T-helper 1 cell (primary cell): ENCODE measurements at places on chromosomes 12 and 14.
A peak's percentile ranks its signal among the peaks of the same experiment; 100 is the strongest.

GRCh38 chr14:104966981-104967385, 11.2 kb downstream of the AHNAK2 start:
- DNase-seq = no peak

GRCh38 chr14:92785667-92786426, 8.3 kb upstream of the GOLGA5 start:
- no peak for DNase-seq

- DNase-seq = no peak
These were observed 59.7 kb downstream of the RASSF3 start for GRCh38 chr12:64670019-64670418.

- no peak for DNase-seq
These were observed 197.0 kb downstream of the ERC1 start for GRCh38 chr12:1188016-1188415.

DNA sequence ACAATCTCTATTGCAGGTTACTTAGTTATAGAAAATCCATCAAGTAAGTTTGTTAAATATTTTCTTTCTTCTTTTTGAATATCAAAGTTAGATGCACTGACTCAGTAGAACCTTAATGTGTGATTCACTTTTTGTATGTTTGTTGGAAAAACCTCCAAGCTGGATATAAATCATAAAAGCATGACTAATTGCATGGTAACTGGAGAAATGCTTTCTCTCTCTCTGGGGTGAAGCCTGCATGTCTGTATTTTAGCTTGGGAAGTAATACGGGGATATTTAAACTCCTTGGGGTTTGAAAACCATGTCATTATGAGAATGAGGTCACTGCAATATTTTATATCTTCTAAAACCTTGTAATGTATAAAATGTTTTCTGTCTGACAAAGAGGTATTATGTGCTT, 58.6 kb upstream of the MYF6 start:
- no peak for DNase-seq

DNA sequence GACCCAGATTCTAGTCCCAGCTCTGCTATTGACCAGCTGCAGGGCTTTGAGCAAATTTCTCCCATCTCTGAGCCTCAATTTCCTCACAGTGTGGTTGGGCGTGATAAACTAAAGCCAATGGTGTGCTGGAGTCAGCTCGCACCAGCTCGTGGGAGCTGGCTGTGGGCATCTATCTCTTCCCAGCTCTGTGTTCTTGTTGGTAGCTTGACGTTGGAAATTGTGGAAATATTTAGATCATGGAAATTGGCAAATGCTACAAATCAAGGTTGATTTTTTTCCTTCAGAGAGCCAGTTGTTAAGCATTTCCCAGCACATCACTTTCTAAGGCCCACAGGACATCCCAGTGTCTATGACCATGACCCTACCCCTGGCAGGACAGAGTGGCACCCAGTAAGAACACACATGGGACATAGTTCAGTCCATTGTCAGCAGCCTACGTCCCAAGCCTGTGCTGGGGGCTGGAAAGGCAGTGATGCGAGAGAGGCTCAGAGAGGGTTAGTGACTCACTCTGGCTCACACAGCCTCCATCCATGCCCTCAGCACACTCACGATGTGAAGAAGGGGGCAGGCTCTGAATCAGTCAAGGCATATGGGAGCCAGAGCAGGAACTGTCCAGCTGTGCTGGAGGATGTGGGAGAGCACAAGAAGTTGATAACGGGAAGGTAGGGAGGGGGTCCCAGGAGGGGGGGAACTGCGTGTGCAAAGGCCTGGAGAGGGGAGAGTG, 77.6 kb downstream of the LGMN start:
- no peak for DNase-seq

- DNase-seq = no peak
These were observed 15.0 kb upstream of the PSMA6 start for GRCh38 chr14:35277179-35277578.

DNA sequence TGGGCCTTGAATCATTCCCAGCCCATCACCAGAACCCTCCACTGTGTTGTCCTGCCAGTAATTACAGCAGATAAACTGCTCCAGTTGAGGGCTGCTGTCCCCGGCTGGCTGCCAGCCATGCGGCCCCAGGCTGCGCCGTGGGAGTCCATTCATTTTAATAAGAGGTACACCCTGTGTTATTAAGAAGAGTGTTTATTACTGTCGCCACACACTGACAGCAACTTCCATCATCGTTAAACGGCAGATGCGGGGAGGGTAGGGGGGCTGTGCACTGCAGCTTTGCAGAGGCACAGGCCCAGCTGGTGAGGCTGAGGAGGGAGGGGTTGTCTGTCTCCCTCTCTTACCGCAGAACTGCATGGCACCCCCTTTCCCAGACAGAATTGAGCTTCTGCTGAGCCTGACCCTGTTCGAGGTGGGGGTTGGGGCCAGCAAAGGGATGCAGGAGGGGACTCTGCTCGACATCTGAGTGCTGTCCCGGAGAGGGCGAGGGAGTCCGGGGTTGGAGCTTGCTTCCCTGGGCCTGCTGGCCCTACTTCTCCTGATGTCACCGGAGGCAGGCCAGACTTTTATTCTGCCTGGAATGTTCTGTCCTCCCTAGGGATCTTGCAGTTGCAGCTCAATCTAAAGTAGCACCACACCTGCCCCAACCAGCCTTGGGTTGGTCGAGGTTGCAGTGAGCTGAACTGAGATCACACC, 33.8 kb upstream of the GPATCH2L start:
- DNase-seq = no peak

GRCh38 chr12:65307169-65307501, 28.7 kb downstream of the MSRB3 start:
- DNase-seq = no peak

DNA sequence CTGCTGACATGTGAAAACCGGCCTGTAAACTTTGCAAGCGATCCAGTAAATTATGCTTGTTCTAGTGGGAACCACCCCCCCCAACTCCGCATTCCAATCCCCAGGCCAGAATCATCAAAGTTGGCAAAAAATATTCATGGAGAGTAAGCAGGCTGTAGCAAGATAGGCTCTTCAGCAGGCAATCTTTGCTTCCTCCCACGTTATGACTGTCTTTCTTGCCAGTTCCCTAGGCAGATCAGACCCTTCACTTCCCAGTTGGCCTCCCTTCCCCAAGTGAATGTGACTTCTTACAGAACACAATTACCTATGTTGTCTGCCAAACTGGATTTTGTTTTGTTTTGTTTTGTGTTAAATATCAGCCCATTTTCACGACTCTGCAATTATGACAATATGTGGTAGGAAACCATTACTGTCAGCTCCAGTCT, 1.2 kb upstream of the PTGER2 start:
- DNase-seq = no peak

GRCh38 chr12:55728186-55728938, 447 bp downstream of the CD63 start:
- DNase-seq = no peak

DNA sequence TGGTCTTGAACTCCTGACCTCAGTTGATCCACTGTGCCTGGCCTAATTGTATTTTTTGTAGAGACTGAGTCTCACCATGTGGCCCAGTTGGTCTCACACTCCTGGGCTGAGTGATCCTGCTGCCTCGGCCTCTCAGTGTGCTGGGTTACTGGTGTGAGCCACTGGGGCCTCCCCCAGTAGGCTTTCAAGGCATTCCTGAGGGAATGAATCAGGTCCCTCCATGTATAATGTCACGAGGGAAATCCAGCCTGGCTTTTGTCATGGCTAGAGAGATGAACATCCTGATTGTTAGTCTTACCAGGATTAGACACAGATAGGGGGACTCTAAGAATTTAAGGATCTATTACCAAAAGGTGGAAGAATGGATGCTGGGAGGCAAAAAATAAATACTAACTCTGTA, 51.9 kb downstream of the CPSF2 start:
- DNase-seq = no peak

DNA sequence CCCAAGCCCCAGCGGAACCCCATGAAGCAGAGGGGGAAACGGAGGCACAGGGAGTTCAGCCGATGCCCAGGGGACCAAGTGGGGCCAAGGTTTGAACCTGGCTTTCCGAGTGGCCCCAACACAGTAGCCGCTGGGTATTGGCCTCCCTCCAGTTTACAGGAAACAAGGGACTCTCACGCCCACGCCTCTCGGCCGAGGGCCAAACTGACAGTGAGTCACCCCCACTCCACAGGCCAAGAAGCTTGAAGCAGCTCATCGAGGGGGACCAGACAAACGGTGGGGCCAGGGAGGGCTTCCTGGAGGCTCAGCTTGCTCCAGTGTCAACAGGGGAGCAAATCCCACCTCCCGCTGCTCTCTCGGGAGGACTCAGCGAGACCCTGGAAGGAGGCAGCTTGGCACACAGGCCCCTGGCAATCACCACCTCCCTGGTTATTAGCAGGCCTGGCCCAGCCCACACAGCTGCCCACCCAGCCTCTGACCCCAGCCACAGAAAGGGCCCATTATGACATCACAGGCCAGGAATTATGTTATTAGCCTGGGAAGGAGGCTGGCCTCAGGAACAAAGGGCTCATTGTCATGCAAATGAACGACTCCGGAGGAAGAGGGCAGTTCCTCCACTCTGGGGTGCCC, 54.6 kb downstream of the NCOR2 start:
- DNase-seq = no peak

DNA sequence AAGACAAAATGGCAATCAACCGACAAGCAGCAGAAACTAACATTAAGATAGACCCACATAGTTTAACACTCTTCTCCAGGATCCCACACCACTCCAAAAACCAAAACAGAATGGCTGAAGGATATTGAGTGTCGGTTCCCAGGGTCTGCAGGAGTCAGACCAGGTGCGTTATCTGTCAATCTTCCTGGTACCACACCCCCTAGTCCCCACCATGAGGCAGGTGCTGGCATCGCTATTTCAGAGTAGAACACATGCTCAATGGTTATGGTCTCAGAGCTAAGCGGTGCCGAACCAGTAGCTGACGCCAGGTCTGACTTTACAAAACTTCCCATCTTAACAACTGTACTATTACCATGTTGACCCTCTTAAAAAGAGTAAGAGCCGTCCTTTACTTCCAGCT, 10.2 kb downstream of the STX2 start:
- DNase-seq = no peak

GRCh38 chr14:48035836-48036235, 360.4 kb upstream of the MDGA2 start:
- no peak for DNase-seq

GRCh38 chr12:58067610-58068387, 126.4 kb downstream of the ATP23 start:
- DNase-seq = no peak

DNA sequence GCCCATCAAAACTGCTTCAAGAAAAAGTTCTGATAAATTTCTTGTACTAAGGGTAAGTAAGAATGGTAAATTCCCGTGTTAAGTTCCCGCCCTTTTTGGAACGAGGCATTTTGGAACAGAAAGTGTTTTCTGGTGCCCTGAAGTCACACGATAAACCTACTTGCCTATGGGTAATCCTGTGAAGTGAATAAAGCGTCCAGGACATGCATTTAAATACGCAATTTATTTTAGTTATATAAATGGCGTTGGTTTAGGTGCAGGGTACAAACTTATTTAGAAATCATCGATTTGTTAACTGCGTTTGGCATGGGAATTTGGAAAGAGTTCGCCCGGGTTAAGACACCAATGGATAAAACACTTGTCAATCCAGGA, 715 bp upstream of the RAP1B start:
- DNase-seq = no peak

- peak; percentile 68 for DNase-seq
These were observed 189.5 kb downstream of the MED13L start for GRCh38 chr12:116087962-116088361.

GRCh38 chr12:108959748-108960655, 60.9 kb downstream of the SVOP start:
- DNase-seq = no peak

- DNase-seq = no peak
These were observed 77.7 kb upstream of the KCNJ8 start for GRCh38 chr12:21852251-21852650.

DNA sequence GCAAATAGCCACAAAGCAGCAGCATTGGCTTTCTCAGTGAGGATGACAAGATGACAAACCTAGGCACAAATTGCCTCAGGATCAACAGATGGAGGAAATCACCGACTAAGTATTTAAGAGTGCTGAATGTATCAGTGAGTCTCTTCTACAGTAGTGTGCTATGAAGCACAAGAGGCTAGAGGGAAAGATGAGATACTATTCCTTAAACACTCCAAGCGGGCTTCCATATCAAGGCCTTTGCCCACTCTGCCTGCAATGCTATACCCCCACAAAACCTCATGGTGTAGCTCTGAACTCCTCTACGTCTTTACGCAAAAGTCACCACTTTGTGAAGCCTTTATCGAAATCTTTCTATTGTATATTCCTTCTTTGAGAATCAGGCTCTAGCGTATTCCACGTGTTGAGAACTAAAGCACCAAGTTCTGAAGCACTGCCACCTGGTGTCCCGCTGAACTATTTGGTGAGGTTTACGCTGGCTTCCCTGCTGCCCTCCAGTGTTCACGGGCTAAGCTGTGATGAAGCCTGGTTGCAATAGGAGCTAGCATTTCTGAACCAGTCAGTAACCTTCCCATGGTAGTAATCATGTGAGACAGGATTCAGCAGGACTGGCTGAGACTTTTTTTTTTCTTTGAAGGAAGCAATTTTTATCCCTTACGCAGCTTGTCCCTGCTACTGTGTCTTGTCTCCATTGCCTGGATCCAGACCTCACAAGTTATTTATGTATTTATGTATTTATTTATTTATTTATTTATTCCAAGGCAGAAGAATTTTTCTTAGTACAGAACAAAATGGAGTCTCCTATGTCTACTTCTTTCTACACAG, 426.5 kb upstream of the OR4E1 start:
- peak; percentile 53 for DNase-seq

- DNase-seq = peak; percentile 27
These were observed 33.8 kb upstream of the FGD4 start for GRCh38 chr12:32365473-32366064.
